Nephron progenitor cell (in vitro differentiated cells): ENCODE measurements at places on chromosomes 4 and X.

DNA sequence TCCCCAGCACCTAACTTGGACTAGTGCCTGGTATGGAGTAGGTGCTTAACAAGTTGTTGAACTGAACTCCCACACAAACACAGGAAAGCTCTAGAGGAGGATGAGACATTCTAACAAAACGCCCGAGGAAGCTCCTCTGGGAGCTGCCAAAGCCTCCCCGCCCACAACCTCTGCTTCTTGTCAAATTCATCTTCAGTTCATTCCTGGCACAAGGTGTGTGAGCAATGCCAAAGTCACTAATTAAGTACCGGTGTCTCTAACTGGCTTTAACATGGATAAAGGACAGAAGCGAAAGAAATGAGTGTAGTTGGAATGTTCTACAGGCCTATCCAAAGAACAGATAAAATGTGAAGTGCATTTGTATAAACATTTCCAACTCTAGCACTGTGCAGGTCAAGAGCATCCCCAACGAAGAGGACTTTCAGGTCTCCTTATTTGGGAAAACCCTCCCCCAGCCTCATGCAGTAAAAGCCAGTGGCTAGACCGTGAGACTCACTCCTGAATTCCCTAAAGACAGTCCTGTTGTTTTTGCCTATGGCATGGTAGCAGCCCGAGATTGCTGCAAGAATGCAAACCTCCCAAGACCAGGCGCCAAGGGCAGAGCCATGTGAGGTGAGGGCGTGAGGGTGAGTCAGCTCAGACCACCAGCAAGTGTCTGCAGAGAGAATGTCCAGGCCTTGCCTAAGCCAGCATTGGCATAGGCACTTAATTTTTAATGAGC, 72.2 kb upstream of the KLF3 start:
- no peak for DNase-seq

- DNase-seq = no peak
Observed at GRCh38 chr4:87416965-87417364, 5.4 kb upstream of the NUDT9 start.

- DNase-seq = no peak
Observed at GRCh38 chr4:94533405-94534223, 81.9 kb downstream of the PDLIM5 start.

DNA sequence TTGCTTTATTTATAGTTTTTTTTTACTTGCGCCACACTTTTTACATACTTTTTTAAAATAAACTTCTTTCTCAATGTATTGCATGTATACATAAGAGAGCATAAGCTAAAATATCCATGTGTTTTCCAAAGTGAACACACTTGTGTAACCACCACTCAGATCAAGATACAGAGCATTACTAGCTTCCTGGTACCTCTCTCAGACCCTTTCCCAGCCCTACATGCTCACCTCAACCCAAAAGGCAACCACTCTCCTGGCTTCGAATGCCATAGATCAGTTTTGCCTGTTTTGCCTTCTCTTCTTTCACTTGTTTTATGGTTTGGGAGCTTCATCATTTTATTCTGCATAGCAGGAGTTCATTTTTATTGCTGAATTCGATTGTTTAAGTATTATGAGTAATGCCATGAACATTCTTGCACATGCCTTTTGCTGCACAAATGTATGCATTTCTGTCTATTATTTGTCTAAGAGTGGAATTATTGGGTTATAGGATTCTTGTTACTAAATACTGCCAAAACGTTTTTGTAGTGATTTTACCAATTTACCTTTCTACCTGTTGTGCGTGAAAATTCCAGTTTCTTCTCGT, 45.9 kb upstream of the NUDT6 start:
- DNase-seq = no peak

GRCh38 chr4:40749717-40750460, at the start of gene NSUN7:
TSS of gene NSUN7 (plus strand) at chr4:40749955. CDS start at chr4:40750694, 739 bp downstream.
- DNase-seq = peak; percentile 79

DNA sequence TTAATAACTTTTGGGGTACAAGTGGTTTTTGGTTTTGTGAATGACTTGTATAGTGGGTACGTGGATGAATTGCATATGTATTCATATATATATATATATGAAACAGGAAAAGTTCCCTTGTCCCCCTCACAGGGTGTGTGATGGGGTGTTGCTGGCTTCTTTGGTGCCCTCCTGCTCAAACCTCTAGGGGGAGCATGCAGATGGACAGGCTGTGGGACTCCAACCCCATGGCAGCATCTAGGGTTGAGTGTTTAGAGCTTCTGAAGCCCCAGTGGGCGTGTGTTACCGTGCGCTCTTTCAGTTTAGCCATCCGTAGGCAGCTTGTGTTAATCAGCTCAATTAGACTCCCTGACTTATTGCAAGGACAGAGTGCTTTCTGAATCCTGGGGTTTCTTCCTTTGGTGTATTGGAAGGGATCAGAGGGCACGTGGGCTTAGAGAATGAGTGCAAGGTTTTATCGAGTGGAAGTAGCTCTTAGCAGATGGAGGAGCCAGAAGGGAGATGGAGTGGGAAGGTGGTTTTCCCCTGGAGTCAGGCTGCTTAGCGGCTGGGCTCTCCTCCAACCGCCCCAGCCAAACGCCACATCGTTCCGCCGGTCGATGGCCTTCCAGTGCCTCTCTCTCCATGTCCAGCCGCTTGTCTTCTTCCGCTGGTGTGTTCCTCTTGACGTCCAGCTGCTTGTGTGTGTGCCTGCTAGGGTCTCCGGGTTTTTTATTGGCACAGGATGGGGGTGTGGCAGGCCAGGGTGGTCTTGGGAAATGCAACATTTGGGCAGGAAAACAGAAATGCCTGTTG, 674.4 kb upstream of the LCORL start:
- no peak for DNase-seq

DNA sequence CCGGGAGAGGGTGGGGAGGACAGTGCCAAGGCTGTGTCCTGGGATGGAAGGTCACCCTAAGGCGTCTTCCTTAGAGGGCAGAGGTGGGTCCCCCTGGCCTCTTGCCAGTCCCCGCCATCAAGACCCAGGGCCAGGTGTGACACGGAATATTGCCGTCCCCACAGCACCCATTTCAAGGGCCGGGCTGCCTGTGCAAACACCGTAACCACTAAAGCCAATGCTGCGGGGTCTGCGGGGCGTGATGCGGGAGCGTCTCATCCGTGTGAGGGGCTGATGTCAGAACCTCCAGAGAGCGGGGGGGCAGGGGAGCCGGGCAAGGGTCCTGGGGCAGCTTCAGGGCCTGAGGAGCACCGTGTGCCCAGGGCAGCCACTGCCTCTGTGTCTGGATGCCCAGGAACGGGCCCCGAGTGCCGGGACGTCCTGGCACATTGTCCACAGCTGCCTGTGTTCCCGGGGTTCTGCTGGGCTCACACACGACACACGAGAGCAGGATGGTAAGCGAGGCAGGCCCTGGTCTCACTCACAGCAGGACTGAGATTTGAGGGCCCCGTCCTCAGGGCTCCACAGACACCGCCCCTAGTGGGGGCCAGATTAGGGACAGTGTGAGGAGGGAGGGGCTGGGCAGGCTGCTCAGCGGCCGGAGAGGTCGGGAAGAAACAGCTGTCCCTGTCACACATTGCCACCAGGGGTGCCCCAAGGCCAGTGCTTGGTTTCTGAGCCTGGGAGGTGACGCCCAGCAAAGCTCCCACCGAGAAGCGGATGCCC, 29.2 kb downstream of the NKX1-1 start:
- DNase-seq = no peak

DNA sequence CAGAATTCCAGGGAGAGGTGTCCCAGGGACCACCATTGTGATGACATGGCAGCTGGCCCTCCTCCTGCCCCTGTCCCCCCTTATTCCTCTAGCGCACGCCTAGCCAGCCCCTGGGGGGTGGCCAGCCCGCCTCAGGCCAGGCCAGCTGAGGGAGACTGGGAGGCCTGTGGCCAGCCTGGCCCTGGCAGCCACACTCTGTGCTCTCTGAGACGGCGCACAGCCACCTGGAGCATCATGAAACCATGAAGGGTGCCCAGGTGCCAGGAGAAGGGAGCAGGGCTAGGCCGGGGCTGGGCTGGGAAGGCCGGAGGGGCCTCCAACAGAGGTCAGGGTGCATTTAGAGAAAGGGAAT, 14.4 kb upstream of the DUSP9 start:
- no peak for DNase-seq

GRCh38 chr4:62006108-62006507, 806.0 kb downstream of the ADGRL3 start:
- no peak for DNase-seq

DNA sequence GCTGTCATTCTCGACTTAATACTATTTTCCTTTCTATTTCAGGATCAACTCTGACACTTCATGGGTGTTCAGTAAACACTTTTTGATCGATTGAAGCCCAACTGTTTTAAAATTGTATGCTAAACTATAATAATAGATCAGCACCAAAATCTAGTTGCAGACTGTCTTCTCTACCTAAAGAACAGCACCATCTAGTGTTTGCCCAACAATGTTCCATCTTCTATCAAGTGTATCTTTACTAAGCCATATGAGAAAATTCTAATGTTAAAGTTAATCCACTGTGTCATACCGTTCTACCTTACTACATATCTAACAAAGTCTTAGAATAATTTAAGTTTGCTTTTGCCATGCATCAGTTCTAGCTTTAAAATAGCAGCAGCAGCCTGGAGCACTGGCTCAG, 113.0 kb upstream of the PRDX4 start:
- no peak for DNase-seq

DNA sequence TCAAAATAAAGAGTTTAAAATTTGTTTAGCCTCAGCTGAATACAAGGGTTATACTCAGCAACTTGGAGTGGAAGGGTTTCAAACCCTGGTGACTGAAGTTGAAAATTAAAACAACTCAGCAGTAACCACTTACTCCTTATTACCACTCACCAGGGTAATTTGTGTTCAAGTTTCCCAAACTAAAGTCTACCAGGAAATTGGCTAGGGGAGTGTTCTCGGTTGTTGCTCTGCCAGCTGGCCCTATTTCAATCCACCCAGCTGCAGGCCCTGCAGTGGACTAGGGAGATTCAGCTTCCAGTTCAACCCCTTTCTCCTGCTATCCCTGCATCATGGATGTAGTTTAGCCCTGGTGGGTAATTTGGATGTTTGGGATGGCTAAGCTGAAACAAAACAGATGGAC, 37.8 kb upstream of the EXOC1L start:
- DNase-seq = no peak

- peak; percentile 49 for DNase-seq
Observed at GRCh38 chr4:8050555-8051206, 107.9 kb downstream of the ABLIM2 start.

- no peak for DNase-seq
Observed at GRCh38 chr4:6241062-6241845, 28.4 kb upstream of the WFS1 start.

GRCh38 chrX:38824176-38824575, 22.9 kb downstream of the MID1IP1 start:
- DNase-seq = no peak

GRCh38 chr4:174023641-174024040, 259.8 kb downstream of the FBXO8 start:
- no peak for DNase-seq

DNA sequence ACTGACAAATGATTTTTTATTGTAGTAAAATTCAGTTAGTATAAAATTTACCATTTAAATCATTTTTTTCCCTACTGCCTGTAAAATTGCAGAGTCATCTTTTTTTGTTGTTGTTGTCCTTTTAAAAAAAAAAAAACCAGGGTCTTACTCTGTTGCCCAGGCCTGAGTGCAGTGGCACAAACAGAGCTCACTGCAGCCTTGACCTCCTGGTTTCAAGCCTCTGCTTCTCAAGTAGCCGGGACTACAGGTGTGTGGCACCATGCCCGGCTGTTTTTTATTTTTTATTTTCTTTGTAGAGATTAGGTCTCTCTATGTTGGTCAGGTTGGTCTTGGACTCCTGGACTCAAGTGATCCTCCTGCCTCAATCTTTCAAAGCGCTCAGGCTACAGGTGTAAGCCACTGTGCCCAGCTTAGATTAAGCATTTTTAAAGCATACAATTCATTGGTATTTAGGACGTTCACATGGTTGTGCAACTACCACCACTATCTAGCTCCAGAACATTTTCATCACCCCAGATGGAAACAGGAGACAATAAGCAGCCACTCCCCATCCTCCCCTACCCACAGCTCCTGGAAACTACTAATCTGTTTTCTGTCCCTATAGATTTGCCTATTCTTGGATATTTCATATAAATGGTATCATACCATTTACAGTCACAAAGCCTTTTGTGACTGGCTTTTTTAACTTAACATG, 59.7 kb upstream of the PGRMC2 start:
- no peak for DNase-seq

DNA sequence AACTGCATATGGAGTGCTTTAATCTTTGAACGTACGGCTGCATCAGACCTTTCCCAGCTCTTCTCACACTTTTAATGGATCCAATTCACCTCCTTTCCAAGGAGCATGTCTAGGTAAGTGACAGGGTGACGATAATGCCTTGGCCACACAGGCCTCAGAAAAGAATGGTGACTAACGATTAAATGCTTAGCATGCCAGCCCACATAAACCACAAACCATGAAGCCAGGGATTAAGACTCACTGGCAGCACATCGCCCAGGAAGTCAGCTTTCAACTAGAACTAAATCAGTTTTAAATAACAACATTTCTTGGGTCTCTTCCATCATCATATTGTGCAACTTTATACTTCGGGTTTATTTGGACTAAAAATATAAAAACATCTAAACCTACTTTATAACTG, 28.7 kb downstream of the INPP4B start:
- no peak for DNase-seq

GRCh38 chr4:151676301-151676700, 84.5 kb downstream of the GATB start:
- no peak for DNase-seq
